SIG-M5 (cell line): ENCODE measurements at places on chromosomes 2 and 18.

- DNase-seq, result no peak
Observed at GRCh38 chr18:23735021-23735464, 45.8 kb downstream of the LAMA3 start.

DNA sequence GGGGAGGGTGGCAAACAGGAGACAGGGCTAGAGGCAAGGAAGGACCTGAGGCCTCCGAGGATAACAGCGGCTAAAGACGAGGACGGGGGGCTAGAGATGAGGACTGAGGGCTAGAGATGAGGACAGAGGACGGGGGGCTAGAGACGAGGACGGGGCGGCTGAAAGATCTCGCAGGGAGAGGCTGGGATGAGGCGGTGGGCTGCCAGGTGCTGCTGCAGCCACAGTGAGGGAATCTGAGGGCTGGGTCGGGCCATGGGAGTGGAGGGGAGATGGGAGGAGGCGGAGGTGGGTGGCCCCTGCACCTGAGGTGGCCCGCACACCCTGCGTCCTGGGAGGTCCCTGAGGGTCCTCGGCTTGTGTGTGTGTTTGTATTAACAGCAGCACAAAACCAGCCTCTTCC is 350.2 kb upstream of the SALL3 start:
- DNase-seq, result no peak

DNA sequence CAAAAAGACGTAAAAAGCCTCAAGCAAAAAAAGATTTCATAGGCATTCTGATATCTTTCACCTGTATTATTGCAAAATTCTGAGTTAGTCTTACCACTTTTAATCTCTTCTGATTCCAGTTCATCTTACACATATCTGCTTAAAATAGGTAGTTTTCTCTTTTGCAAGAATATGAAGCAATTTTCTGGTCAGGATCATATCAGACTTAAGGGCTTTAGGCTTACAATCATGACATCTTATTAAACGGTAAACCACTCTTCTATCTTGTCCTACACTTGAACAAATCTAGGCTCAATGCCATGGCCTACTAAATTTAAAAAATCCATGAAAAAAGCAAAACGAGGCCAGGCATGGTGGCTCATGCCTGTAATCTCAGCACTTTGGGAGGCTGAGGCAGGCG is 50.1 kb upstream of the GAREM1 start:
- no peak for DNase-seq

GRCh38 chr18:49898421-49898820 is 85.1 kb upstream of the ACAA2 start:
- DNase-seq, result no peak

DNA sequence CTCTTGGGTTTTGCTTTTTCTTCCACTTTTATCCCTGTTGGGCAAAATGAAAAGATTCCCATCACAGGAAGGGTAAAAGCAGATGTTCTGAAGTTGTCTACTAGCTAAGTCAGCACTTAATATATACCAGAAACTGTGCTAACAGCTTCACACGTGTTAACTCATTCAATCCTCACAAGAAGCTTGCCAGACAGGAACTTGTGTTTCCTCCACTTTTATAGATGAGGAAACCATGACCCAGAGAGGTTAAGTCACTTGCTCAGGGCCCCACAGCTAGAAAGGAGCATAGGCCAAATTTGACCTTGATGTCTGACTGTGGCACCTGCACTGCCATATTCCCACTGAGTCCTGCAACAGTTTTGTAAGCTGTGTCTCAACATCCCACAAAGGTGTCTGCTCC is 76.8 kb upstream of the EPC2 start:
- no peak for DNase-seq

DNA sequence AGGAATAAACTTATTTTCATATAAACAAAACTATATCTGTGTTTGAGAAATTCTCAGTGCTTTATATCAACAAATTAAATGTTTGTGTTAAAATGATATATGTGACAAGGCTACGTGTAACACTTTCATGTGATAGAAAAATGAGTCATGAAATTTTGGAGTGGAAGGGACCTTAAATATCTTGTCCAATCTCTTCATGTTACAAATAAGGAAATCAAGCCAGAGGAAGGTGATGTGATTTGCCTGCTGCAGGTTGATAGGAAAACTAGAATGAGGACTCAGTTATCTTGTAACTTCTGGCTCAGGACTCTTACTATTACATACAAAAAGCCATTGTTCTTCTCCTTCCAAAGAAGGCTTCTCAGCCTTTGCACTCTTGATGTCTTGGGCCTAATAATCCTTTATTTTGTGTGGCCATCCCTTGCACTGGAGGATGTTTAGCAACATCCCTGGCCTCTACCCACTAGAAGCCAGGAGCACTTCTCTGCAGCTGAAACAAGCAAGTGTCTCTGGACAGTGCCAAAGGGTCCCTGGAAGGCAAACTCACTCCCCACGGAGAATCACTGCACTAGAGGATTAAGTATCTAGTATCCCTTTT is 43.0 kb upstream of the NARS1 start:
- DNase-seq, result no peak

- DNase-seq, result no peak
Observed at GRCh38 chr18:59456657-59457056, 97.6 kb upstream of the LMAN1 start.

DNA sequence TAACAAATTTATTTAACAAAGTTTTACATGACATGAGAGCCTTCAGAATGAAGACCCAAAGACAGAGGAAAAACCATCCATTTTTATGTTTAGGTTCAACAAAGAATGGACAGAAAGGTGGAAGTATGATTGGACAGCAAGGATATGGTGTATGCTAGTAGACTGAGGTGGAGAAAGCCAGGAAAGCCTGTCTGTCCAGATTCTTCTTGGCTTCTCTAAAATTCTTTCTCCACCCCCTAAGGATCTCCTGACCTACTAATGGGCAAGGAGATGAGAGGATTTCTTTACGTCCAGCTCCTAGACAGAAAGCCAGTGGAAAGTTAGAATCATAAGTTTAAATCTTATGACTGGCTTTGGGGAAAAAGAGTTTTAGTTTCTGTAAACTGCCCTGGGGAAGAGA is 3.0 kb downstream of the ATIC start:
- no peak for DNase-seq

DNA sequence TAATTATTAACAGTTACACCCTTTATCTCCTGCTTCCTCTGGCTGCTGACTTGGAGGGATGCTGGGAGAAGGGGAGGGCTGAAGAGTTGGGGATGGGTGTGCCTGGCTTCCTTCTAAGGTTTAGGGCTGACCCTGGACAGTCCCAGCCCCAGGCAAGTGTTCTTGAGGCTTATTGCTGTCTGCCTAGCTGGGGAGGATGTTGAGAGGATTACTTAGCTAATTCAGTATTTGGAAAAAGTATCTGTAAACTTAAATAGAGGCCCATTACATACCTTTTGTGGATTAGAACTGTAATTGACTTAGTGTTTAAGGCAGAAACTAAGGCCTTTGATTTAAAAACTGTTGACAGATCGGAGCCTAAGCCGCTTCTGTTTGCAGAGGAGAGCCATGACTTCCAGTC is 67.6 kb downstream of the AGAP1 start:
- DNase-seq, result no peak

DNA sequence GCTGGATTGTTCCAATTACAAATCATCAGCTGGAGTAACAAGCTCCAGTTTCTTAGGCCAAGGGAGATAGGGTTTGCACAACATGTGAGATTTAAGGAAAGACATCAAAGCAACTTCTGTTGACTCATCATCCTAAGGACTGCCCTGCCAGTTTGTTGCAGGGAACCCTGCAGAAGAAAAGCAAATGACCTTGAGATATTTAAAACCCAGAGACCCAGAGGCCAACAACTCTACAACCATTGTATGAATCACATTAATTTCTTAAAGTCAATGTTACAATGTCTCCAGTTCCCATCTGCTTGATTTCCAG is 491.8 kb upstream of the ACVR2A start:
- DNase-seq, result no peak

GRCh38 chr2:57443973-57444521 is 602.6 kb upstream of the VRK2 start:
- peak; percentile 34 for DNase-seq

DNA sequence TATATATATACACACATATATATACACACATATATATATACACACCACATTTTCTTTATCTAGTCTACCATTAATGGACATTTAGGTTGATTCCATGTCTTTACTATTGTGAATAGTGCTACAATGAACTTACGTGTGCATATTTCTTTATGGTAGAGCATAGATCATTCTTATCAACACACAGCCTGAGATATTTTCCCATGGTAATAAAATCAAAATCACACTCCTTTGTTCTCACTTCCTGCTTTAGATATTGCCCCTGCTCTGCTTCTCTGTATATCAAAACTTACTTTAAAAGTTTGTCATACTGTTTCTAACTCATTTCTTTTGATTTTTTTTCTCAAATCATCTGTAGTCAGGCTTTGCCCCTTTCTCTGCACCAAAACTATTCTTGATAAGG is 119.9 kb downstream of the DCC start:
- DNase-seq, result no peak

- DNase-seq, result no peak
Observed at GRCh38 chr2:241762933-241763369, 13.7 kb upstream of the GAL3ST2 start.
